ENCODE measurements at places on chromosomes 2 and 18.

GRCh38 chr2:144648837-144649465 is 129.0 kb upstream of the ZEB2 start:
- DNase-seq = no peak

- no peak for DNase-seq
These were observed 42.7 kb upstream of the REG3G start for GRCh38 chr2:78982638-78983330.

DNA sequence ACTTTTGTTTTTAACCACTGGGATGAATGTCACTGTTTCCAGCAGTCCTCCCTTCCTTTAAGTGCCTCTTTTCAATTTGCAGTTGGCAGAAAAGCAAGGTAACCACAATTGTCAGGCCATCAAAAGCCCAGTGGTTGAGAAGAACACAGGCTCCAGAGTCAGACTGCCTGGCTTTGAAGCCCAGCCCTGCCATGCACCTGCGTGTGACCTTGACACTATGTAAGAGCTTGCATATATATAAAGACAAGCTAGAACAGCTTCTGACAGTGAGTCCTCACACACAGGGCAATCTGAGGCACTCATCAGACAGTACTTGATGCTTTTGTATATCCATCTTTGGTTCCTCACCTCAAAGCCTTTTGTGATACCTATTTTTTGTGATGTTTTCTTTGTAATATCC is 11.0 kb downstream of the CCBE1 start:
- DNase-seq = no peak

DNA sequence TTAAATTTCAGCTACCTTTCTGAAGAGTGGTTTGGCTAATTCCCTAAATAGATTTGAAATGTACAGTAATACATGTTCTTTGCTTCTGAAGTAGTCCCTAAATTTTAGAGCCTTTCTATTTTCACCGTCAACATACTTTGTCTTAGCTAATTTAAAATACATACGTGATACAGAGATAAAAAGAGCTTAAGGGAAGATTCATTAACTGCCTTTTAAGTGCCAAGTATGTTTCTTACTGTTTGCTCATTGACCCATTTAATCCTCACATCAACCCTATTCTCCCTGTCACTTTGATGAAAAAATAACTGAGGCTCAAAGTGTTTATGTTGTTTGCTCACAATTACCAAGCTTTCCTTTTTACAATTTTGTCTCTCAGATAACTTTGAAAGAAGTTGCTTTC is 118.6 kb upstream of the CDH7 start:
- DNase-seq = no peak

DNA sequence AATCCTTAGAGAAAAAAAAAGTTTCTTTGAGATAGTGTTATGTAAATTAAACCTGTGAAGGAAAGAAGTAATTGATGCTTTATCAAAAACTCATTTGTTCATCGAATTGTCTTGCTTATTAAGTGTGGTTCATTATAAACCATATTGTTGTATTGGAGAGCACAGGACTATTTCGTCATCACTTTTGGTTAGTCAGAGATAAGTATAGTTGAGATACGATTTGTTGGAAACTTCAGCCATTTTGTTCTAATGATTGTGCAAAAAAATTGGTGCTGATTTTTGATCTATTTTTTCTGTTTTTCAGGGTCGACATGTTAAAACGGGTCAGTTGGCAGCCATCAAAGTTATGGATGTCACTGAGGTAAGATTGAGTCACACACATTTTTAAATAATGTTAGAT is 92.9 kb downstream of the MAP4K4 start:
- DNase-seq = no peak

DNA sequence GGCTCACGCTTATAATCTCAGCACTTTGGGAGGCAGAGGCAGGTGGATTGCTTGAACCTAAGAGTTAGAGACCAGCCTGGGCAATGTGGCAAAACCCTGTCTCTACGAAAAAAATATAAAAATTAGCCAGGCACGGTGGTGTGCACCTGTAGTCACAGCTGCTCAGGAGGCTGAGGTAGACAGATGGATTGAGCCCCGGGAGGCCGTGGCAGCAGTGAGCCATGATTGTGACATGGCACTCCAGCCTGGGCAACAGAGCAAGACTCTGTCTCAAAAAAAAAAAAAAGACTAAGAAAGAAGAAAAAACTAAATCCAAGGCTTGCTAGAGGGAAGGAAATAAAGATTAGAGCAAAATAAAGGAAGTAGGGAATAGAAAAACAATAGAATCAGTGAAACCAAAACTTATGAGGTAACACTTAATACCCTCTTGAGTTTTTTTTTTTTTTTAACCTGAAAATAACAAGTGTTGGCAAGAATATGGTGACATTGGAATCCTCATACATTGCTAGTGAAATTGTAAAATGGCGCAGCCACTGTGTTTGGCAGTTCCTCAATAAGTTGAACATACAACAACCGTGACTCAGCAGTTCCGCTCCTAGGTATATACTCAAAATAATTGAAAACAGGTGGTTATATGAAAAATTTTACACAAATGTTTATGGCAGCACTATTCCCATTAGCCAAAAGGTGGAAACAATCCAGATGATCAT is 85.2 kb downstream of the EML4 start:
- DNase-seq = no peak

GRCh38 chr2:241729868-241730267 is 4.6 kb upstream of the D2HGDH start:
- DNase-seq = no peak

- DNase-seq = no peak
These were observed 191.5 kb downstream of the MCFD2 start for GRCh38 chr2:46724107-46724506.

GRCh38 chr2:240557101-240557751 is 562 bp downstream of the ANKMY1 start:
- DNase-seq = no peak

- no peak for DNase-seq
These were observed 2.7 kb downstream of the SKOR2 start for GRCh38 chr18:47248604-47249313.

DNA sequence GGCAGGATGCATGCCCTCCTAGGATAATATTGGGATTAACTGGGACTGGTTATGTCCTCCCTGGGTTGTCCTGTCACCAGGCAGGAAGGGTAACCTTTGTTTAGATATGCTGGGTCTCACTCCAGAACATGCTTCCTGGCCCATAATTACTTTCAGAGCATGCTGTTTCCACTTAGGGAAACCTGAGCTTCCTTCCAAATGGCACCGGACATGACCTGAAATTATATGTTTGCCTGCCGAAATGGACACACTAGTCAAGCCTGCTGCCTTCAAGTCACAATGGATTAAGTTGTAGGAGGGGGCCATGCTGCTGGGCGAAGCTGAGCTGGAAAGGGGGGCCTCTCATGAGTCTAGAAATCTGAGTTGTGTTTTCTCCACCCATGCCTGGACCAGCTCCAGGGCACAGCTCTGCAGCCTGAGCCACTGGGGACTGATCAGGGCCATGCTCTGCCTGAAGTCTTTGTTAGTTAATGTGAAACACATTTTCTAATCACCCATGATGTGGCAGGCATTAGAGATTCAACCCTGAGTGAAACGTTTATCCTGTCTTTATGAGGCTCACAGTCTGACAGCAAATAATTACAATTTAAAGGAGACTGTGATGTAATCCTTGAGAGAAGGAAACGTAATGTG is 273.3 kb downstream of the TNS1 start:
- DNase-seq = peak; percentile 56

DNA sequence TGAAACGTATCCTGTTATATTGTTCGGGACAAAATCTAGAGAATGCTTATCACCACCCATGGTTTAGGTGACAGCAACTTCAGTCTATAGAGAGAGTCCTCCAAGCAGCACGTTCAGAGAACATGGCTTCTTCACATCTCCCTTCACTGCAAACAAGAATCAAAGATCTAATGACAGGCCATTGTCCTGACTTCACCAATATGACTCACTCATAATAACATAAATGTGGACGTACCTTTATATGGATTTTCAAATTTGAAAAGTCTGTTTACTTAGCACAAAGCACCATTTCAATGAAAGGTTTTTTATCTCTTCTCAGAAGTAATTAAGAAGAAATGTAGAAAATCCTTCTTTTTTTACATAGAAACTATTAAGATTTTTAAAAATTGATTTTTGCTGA is 46.7 kb downstream of the KLF7 start:
- DNase-seq = no peak
